ENCODE measurements at places on chromosomes 1 and 21. TPM values are rescaled to one million over a fixed set of nuclear protein-coding genes. Genes with fewer than 3 reads are reported as not detected.

GRCh38 chr1:22731924-22732720 lies 21.5 kb downstream of the EPHB2 start:
- no peak for DNase-seq

- no peak for DNase-seq
These were observed 6.9 kb downstream of the KRTAP11-1 start for GRCh38 chr21:30874526-30874925.

DNA sequence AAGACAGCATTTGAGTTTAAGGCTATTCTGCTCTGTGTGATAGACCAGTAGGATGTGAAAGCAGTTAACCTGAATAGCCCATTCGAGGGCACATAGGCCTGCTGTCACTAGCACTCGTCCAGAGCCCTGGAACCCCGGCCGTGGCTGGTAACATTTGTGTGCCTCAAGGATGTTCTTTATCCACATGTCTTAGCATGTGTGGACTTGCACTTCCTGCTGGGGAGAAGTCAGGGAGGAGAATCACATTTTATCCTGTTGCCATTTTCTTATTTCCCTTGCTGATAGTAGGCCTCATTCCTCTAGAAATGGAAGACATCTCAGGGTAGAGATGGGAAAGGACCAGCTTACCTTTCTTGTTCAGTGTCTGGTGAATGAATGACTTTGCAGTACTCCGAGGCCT lies 54.7 kb downstream of the VPS13D start:
- DNase-seq, result peak; percentile 23

- no peak for DNase-seq
These were observed 1.7 kb upstream of the PRCC start for GRCh38 chr1:156765666-156766065.

GRCh38 chr1:226656201-226656600 lies 82.9 kb downstream of the ITPKB start:
- DNase-seq, result no peak

GRCh38 chr1:212944229-212944901 lies 6.0 kb upstream of the VASH2 start:
- DNase-seq, result no peak

- no peak for DNase-seq
These were observed 49.1 kb downstream of the PCSK9 start for GRCh38 chr1:55088413-55088812.

The SYCP1 gene
- not detected for polyA plus RNA-seq

The NR1I3 gene
- polyA plus RNA-seq, result 0.07 TPM

The AMY1B gene
- not detected for polyA plus RNA-seq

The CRYBG2 gene
- polyA plus RNA-seq, result 4.8 TPM

Data from foreskin keratinocyte (primary cell).